ENCODE measurements at places on chromosomes 1 and 21. TPM values are rescaled to one million over a fixed set of nuclear protein-coding genes. Genes with fewer than 3 reads are reported as not detected.

The GPR25 gene
- polyA plus RNA-seq: not detected

The LCK gene
- polyA plus RNA-seq: 0.89 TPM

The CFHR4 gene
- polyA plus RNA-seq: not detected

The LEFTY1 gene
- 0.52 TPM for polyA plus RNA-seq

The GJA5 gene
- polyA plus RNA-seq: 16.6 TPM

The HOOK1 gene
- 4.1 TPM for polyA plus RNA-seq

The KRTAP12-2 gene
- polyA plus RNA-seq: not detected

The FMO1 gene
- polyA plus RNA-seq: 7.0 TPM

The PGBD2 gene
- polyA plus RNA-seq: 5.1 TPM

The TFAP2E gene
- 0.96 TPM for polyA plus RNA-seq

The TGFB2 gene
- 54.3 TPM for polyA plus RNA-seq

The SPRR1A gene
- polyA plus RNA-seq: not detected

The TMIGD3 gene
- polyA plus RNA-seq: 0.27 TPM

The RGL1 gene
- 21.6 TPM for polyA plus RNA-seq

The RCC2 gene
- 36.8 TPM for polyA plus RNA-seq

The B3GALT2 gene
- 13.3 TPM for polyA plus RNA-seq

The PTPRU gene
- 25.4 TPM for polyA plus RNA-seq

The EPHB2 gene
- polyA plus RNA-seq: 15.2 TPM

The FLG2 gene
- 0.12 TPM for polyA plus RNA-seq

The PLXNA2 gene
- polyA plus RNA-seq: 43.8 TPM

The RNU1-4 gene
- not detected for polyA plus RNA-seq

The L1TD1 gene
- 0.52 TPM for polyA plus RNA-seq

The PEAR1 gene
- 29.2 TPM for polyA plus RNA-seq

The XKR8 gene
- polyA plus RNA-seq: 9.4 TPM

The MAP1LC3C gene
- polyA plus RNA-seq: 25.8 TPM

The UBE2J2 gene
- 39.1 TPM for polyA plus RNA-seq

The DMBX1 gene
- not detected for polyA plus RNA-seq

The C1QTNF12 gene
- 3.6 TPM for polyA plus RNA-seq

The TMEM200B gene
- 5.6 TPM for polyA plus RNA-seq

The PLPPR4 gene
- polyA plus RNA-seq: 8.8 TPM

The ATP6V1G3 gene
- polyA plus RNA-seq: not detected

The LRRN2 gene
- polyA plus RNA-seq: 6.4 TPM

The SLC44A5 gene
- 0.54 TPM for polyA plus RNA-seq

The OR6K2 gene
- polyA plus RNA-seq: not detected

The AUNIP gene
- 0.92 TPM for polyA plus RNA-seq

The ZSWIM5 gene
- polyA plus RNA-seq: 0.34 TPM

The KRTAP13-2 gene
- not detected for polyA plus RNA-seq

The ERRFI1 gene
- polyA plus RNA-seq: 7.6 TPM

The CFHR1 gene
- not detected for polyA plus RNA-seq

The ELK4 gene
- 14.2 TPM for polyA plus RNA-seq

The CFHR3 gene
- 1.7 TPM for polyA plus RNA-seq

The MATN1 gene
- 1.1 TPM for polyA plus RNA-seq

The MPL gene
- 0.41 TPM for polyA plus RNA-seq

The ZNF683 gene
- not detected for polyA plus RNA-seq

The VSIG8 gene
- not detected for polyA plus RNA-seq

The B4GALT3 gene
- 26.6 TPM for polyA plus RNA-seq

The VWA5B1 gene
- 0.15 TPM for polyA plus RNA-seq

The ATP1A4 gene
- polyA plus RNA-seq: 4.0 TPM

Data from hindlimb muscle (tissue), 1 donor.